Pons (tissue), 1 donor: ENCODE measurements at places on chromosomes 2 and 18.

GRCh38 chr2:105882920-105883435, 138.3 kb downstream of the NCK2 start:
- DNase-seq: no peak

GRCh38 chr2:74281141-74281975, 61.9 kb downstream of the SLC4A5 start:
- no peak for DNase-seq

- DNase-seq: no peak
Observed at GRCh38 chr2:39128919-39129391, 8.1 kb upstream of the SOS1 start.

DNA sequence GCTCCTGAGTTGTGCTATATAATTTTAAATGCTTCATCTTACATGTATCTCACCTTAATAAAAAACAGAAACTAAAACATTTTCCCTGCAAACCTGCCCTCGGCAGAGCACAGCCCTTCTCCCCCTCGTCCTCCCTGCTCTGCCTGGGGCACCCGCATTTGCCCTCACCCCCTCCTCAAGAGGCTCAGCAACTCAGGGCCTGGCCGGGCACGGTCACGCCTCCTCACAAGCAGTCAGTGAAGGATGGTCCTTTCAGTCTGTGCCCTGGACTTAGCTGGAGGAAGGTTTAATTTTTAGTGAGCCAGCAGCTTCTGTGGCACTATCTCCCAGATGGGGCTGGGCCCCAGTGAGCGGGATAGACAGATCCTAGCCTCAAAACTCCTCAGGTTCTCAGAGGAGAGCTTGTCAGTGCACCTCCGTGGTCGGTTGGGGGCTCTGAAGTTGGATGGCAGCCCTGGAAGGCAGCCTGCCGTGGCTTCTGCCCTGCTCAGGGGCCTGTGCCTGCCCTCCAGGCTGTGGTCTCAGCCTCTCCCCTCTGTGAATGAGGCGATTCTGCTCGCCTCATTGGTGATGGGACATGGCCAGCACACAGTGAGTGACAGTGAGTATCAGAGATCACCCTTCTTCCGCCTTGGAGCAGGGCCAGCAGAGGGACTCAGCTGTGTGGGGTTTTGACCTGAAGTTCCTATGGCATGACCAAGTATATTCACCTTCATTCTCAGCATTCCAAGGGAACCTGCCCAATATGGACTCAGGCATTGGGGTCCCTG, 56.3 kb upstream of the AFF3 start:
- no peak for DNase-seq

GRCh38 chr2:47162780-47163179, 7.7 kb upstream of the STPG4 start:
- no peak for DNase-seq

GRCh38 chr2:70397186-70397585, 95.3 kb upstream of the FAM136A start:
- no peak for DNase-seq

- no peak for DNase-seq
Observed at GRCh38 chr2:170493426-170494097, 221.6 kb upstream of the SP5 start.

GRCh38 chr2:98140210-98140609, 53.2 kb downstream of the VWA3B start:
- peak; percentile 24 for DNase-seq

DNA sequence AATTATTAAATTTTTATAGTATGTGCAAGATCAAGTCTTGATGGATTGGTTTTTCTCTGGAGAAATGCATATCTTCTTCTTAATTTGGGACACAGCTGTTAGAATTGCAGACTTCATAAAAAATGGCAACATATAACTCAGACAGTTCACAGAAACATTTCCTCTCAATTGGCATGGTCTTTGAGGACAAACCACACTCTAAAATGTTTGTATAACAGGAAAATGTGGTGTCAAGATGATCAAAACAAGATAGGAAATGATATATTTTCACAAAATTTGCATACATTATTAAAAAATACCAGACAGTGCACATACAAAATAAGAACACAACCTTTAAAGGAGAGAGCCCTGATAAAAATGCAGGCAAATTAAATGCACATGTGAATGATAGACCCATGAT, 63.9 kb downstream of the ICOS start:
- DNase-seq: no peak
